ENCODE measurements at places on chromosomes 12 and 14.
A peak's percentile ranks its signal among the peaks of the same experiment; 100 is the strongest.

- DNase-seq: no peak
Measured at GRCh38 chr14:78983126-78983525, 813.0 kb downstream of the NRXN3 start.

DNA sequence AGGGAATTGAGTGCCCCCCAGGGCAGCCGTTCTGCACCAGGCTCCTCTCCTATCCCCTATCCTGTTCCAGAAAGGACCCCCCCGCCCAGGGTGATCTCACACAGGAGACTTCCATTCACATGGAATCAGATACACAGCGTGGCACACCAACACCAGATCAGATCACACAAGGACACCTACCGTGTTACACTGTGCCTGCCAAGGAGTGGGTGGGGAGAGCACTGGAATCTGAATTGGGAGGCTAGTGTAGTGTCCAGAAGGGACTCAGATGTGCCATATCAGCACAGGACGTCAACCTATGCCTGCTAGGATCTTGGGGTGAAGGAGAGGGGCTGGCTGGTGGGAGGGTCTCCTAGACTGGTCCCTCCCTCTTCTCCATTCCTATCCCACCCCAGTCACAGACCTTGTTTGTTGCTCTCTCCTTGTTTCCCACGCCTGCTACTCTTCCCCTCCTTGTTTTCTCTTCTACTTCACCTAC, 2.3 kb downstream of the PTMS start:
- no peak for DNase-seq

- peak; percentile 31 for DNase-seq
Measured at GRCh38 chr12:119544765-119545625, 48.6 kb upstream of the TMEM233 start.

DNA sequence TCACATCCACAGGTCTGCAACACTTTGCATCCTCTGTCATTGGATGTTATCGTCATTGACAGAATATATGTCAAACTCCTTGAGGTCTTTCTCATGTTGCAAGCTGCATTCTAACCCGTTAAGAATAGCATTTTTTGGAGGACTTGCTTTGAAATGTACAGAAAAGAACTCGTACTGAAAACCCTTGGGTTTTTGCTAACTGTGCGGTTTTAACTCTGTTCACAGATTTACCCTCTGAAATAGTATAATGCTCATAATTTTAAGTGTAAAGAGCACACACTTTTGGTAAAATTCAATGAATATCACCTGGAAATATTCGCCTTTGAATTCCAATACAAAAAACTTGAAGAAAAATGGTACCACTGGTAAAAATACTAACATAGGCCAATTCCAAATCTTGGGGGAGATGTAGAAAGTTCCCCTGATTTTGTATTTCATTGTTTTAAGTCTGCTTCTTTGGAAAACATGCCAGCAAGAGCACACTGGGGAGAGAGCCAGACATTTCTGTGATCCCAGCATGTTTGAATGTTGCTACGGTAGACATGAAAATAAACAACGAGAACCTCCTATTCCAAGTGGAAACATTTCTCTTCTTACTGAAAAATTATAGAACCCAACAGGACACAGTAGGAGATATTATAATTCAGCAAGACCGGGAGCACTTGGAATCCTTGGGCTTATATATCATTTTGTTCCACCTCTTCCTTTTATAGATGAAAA, 446.0 kb downstream of the AEBP2 start:
- no peak for DNase-seq

DNA sequence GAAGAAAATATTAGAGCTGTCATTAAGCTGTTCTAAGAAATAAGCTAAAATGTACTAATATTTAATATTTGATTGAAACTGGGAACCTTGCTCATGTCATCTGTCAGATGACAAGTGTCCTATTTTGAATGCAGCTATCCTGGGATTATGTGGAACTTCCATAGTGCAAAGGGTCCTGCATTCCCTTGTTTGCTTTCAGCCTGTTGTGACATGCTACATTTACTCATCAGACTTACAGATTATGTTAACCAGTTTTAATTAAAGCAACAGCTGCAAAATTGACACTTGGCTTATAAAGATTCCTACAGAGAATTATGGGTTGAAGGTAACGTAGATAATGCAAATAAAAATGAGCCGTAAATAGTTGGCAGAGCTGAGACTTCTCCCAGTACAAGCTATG, 458.4 kb upstream of the RGS6 start:
- no peak for DNase-seq

GRCh38 chr14:77580964-77581505, 35.4 kb downstream of the SPTLC2 start:
- DNase-seq: no peak

GRCh38 chr12:11833174-11833895, 183.9 kb downstream of the ETV6 start:
- DNase-seq: no peak

- no peak for DNase-seq
Measured at GRCh38 chr12:27095346-27095745, 13.0 kb upstream of the C12orf71 start.

DNA sequence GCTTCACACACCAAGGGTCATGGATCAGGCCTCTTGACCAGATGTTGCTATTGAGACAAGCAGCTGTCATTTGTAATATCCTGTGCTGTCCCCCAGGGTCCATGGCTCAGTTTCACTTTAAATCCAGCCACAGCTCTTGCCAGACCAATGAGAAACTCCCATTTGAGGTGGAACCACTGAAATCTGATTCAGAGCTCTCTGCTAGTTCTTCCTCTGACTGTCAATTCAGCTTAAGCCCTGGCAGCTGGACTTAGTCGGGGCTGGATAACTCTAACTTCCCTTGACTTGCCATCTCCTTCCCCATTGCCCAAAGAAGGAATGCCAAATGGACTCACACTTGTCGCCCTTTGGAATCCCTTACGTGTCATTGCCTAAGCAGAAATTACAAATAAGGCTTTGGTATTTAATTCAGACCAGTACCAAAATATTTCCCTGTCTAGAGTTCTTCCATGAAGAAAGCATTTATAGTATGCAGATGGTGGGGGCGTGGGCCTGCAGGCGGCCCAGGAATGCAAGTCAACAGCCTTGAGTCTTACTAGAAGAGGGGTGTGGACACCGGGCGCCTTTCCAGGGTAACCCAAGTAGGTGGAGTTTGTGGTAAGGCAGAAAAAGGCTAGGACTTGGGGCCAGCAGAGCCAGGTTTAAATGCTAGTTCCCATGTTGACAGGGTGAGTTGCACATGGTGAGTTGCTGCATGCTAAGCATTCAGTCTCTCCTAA, 96.9 kb upstream of the TMPO start:
- peak; percentile 95 for DNase-seq

- DNase-seq: no peak
Measured at GRCh38 chr14:77531071-77531470, 32.5 kb upstream of the ISM2 start.

DNA sequence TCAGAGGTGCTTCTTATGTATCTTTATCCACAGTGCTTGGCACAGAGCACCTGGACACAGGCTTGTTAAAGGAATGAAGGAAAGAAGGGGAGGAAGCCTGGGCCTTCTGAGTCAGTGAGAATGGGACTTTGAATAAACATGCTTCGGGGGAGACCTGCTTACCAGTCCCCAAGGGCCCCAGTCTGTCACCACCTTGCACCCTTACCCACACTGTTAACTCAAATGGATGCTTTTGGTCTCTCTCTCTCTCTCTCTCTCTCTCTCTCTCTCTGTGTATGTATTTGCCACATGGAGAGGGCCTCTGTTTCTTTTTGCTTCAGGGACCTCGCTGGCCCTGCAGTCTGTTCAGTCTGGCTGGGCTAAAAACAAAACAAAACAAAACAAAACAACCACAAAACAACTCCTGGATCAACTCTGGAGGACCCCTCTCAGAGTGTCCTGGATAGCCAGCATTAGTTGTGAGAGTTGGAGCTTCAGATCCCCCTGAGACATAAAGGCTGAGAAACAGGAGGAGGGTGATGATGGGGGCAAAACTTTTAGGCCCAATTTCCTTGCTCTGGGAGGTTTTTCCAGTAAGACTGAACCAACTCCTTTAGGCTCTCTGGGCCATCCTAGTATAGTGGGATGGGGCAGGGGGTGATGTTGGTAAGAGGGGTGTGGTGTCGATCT, 1.9 kb downstream of the KIF5A start:
- DNase-seq: no peak

GRCh38 chr12:79871621-79872020, 63.3 kb downstream of the PPP1R12A start:
- DNase-seq: no peak

DNA sequence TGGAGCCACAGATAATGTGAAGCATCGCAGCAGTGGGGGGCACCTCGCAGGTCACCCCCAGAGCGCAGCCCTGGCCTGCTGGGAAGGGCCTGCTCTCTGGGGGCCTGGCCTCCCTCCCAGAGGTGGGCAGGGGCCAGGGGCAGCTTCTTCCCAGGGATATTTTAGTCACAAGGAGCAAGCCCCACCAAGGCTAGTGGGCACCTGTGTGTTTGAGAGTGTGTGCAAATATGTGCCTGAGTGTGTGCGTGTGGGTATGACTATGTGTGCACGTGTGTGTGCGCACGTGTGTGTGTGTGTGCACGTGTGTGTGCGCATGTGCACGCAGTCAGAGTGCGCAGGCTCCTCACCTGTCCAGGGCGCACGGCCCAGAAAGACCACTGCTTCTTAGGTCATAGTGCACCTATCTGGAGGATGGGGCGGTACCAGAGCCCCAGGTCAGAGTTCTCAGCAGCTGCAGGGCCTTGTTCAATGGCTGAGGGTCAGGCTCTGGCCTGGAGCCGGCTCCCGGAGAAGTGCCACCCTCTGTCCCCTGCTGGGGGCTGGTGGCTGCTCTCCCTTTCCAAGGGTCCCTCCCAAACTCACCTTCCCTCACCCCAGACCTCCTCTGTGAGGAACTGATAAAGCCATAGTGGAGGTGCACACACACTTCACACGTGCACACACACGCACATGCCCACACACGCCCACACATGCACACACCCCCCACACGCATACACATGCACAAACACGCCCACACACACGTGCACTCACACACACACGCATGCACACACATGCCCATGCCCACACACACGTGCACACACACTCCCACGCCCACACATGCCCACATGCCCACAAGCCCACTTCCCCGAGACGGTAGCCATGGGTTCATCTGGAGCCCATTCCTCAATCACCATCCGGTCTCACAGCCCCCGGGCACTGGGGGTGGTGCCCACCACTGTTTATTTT, 128.5 kb downstream of the KIF26A start:
- no peak for DNase-seq

DNA sequence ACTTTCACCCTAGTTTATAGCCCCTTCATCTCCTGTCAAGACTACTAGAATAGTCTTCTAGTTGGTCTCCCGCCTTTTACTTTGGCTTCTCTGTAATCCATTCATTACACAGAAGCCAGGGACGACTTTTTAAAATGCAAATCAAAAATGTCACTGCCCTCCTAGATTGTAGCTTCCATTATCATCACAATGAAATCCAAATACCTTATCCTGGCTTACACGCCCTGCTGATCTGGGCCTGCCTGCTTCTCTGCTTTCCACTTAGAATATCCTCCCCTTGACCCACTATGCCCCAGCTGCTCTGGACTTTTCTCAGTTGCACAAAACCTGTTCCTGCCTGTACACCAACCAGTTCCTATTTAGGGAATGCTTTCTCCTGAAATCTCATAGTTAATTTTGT, 4.5 kb upstream of the EEA1 start:
- no peak for DNase-seq

- no peak for DNase-seq
Measured at GRCh38 chr12:96994900-96995299, 87.8 kb downstream of the NEDD1 start.

- no peak for DNase-seq
Measured at GRCh38 chr14:21233457-21234076, 35.7 kb downstream of the HNRNPC start.

DNA sequence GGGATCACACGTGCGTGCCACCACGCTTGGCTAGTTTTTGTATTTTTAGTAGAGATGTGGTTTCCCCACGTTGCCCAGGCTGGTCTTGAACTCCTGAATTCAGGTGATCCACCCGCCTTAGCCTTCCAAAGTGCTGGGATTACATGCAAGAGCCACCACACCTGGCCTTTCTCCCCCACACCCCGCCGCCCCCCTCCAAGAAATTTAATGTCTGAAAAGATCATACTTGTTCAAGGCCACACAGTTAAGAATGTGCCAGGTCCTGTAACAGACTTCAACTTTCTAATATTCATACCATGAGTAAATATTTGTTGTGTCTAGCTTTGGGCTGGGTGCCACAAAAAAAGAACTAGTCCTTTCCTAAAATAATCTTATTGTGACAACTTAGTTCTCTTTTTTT, 9.1 kb downstream of the GATC start:
- no peak for DNase-seq

GRCh38 chr12:16603260-16603915, 2.6 kb downstream of the LMO3 start:
- DNase-seq: no peak

DNA sequence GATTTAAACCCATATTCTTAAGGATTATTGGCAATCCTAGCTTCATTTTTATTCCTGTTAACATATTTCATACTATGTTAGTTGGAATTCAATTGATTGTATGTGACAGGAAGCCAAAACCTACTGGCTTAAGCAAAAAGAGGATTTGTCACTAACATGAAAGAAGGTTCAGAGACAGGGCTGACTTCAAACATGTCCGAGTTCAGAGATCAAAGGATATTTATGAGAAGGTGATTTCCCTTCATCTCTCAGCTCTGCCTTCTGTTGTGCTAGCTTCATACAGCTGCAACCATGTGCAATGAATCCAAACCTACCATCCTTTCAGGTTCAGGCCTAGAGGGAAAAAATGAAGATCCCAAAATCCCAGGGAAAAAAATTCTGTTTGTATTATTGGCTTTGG, 349.7 kb downstream of the ATP23 start:
- DNase-seq: no peak

DNA sequence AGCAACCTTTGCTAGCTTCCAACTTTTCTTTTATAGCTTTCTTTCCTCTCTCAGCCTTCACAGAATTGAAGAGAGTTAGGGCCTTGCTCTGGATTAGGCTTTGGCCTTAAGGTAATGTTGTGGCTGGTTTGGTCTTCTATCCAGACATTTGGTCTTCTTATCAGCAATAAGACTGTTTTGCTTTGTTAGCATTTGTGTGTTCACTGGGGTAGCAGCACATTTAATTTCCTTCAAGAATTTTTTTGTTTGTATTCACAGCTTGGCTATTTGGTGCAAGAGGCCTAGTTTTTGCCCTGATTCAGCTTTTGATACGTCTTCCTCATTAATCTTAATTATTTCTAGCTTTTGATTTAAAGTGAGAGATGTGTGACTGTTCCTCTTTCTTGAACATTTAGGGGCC, 130.8 kb downstream of the RAD51B start:
- DNase-seq: no peak

GRCh38 chr12:104650541-104650940, 193.8 kb downstream of the CHST11 start:
- no peak for DNase-seq

- DNase-seq: peak; percentile 26
Measured at GRCh38 chr12:69904777-69905176, 79.8 kb downstream of the MYRFL start.

- no peak for DNase-seq
Measured at GRCh38 chr12:4979737-4980136, 63.9 kb upstream of the KCNA5 start.

DNA sequence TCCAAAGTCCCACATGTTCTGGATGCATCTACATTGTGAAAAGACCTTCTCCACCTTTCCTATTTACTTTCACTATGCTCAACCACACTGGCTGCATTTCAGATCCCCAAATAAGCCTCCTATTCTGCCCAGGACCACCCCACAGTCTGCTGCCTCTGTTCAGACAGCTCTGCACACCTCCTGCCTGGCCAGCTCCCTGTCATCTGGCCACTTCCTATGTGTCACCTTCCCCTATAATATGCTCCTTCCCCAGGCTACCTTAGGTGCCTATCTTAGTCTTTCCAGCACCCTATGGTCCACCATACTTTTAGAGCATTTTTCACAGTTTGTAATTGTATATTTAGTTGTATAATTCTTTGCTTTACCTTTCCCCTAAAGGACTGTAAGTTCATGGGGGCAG, 50.5 kb downstream of the IFNG start:
- no peak for DNase-seq
